Immature natural killer cell (primary cell): ENCODE measurements at places on chromosomes 3 and 15. TPM values are rescaled to one million over a fixed set of nuclear protein-coding genes. Genes with fewer than 3 reads are reported as not detected.
A peak's percentile ranks its signal among the peaks of the same experiment; 100 is the strongest.

DNA sequence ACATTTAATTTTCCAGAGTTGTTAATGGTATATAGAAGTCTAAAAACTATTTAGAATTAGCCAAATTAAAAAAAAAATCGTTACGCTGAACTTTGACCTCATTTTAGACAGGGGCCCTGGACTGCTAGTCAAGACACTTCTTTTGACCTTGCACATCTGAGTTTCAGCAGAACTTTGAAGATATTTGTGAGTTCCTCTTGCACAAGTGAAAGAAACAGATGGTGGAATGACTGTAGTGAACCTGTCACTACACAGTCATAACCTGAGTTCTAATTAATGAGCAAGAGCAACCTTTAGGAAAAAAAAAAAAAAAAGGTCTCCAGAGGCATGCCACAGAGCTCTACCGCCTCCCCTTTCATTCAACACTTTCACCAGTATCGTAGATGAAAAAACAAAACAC lies 5.3 kb downstream of the MYO5C start:
- DNase-seq: no peak

The FETUB gene
- polyA plus RNA-seq: not detected

The P2RY13 gene
- 0.50 TPM for polyA plus RNA-seq

DNA sequence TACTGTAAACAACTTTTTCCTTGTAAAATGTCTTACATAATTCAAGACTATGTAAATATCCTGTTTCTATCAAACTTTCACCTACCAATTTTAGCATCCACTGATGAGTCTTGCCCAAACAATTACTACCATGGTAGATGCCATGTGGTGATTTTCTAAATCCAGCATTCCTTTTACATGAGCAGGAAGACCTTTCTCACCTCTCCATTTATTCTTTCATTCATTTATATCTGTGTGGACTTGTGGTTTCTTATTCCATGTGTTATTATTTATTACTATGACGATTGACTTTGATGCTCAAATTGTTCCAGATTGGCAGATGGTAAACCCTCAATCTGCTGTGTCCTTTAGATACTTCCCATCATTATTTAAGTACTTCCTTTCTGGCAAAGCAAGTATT lies 62.4 kb downstream of the IFT57 start:
- DNase-seq: no peak

- DNase-seq: no peak
Measured at GRCh38 chr15:84911879-84912660, 27.6 kb downstream of the SLC28A1 start.

DNA sequence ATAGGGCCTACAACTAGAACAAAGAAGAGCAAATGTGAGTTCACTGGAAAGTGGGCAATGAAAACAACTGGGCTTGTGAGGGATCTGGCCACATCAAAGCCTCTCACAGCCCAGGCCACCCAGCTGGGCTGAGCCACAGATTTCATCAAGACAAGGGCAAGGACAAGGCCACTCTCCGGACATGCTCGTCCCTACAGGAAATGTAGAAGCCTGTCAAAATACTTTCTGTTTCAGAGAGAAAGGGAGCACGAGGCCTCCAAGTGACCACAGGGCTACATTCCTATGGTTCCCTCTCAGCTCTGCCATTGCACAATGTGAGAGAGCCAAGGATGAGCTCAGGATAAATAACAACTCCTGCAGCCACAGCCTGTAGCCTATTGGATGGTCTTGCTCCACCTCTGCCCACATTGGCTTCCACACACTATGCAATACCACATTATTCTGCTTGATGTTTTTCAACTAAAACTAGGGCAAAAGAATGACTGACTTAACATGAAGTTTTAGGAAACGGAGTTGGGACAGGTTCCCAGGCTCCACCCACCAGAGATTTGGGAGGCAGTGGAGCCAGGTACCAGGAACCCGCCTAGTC lies 12.1 kb downstream of the TBC1D2B start:
- DNase-seq: peak; percentile 30

- no peak for DNase-seq
Measured at GRCh38 chr3:142259359-142259758, 34.0 kb upstream of the GK5 start.

The PCLAF gene
- 7.6 TPM for polyA plus RNA-seq

The PCOLCE2 gene
- polyA plus RNA-seq: not detected

GRCh38 chr15:55846116-55846707 lies 103.3 kb upstream of the PRTG start:
- peak; percentile 38 for DNase-seq

DNA sequence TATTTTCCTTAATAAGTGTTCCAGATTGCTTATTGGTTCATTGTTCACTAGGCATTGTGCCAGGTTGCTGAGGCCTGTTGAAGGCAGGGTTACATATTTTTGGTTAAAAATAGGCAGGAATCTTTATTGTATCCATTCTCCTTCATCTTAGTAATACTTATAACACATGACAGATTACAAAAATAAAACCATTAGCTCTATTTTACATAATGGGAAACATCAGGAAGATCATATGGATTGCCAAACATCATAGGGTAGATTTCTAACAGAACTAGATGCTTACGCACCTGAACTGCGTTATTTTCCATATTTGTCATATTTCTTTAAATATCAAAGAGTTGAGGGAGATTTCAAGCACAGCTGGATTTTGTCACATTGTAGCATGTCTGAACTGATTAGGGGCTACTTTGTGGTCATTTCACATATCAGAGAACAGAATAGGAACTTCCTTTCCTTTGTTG lies 462.9 kb upstream of the SGO1 start:
- no peak for DNase-seq

DNA sequence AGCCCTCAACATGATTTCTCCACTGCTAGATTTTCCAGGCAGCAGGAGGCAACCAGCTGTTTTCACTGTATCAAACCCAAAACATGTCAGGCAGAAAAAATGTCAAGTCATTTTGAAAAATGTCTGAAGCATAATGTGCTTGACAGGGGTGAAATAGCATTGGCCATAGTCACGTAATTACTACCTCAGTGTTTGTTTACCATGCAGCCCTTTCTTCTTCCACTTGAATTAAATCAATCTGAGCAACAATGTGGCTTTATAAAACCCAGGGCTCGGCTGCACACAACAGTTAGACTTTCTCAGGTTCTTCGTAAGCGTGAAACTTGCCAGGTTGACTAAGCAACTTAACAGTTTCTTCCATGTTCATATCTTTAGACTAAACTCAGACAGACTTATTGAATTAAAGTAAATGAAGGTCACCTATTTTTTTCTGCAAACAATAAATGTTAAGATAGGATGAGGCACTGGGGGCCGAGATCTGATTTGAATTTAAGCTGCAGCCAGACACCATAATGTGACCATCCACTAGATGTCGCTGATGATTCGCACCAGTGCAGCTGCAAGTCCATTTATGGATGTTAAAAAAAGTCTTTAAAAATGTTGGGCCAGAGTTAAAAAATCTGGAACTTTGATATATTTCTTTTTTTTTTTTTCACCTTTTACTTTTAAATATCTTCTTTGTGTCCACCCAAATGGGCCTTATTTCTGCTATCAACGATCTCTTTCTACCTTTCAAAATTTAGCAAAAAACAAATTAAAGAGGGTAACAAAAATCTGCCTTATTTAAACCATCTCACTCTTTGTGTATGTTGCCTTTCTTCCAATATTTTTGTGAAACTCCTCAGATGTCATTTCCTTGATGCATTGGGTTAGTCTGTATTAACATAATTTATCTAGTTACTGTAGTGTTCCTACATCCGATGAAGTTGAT lies 305.9 kb downstream of the CACNA2D3 start:
- DNase-seq: no peak

DNA sequence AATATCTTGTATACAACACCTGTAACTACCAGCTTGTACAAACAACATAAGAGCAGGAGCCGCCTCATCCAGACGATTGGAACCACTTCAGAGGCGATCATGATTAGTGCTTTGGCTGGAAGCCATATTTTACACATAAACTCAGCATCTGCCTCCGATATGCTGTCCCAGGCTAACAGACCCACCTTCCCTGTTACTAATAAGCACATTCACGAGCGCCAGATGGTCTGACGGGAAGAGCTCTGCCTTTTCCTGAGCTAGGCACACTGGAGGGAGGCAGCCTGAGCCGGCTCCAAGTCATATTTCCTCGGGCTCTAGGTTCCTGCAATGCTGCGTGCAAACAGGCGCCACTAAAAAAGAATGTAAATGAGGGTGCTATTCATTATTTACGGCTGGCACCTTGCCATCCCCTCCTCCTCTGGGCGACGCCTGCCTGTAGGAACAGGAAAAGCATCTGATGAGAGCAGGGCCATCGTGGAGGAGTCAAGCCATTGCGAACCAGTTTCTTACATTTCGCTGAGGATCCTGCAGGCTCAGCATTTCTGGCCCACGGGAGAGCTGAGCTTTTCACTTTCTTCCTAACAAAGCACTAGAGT lies 98.2 kb downstream of the ANXA2 start:
- no peak for DNase-seq

- no peak for DNase-seq
Measured at GRCh38 chr3:174767853-174768382, 91.2 kb upstream of the NAALADL2 start.

GRCh38 chr3:37243820-37244748 lies 69.7 kb upstream of the LRRFIP2 start:
- DNase-seq: peak; percentile 30

The ITGA11 gene
- polyA plus RNA-seq: not detected

GRCh38 chr3:41711651-41712050 lies 250.3 kb downstream of the ULK4 start:
- no peak for DNase-seq

- DNase-seq: no peak
Measured at GRCh38 chr15:52488830-52489229, 39.9 kb downstream of the MYO5A start.

- peak; percentile 28 for DNase-seq
Measured at GRCh38 chr15:45187894-45188830, at the start of gene SHF. SHF (minus strand) TSS chr15:45187966; CDS start chr15:45187951, 15 bp downstream.

The ERICH6 gene
- 0.94 TPM for polyA plus RNA-seq

The GOLGA8T gene
- 0.16 TPM for polyA plus RNA-seq

The IL16 gene
- polyA plus RNA-seq: 147 TPM

DNA sequence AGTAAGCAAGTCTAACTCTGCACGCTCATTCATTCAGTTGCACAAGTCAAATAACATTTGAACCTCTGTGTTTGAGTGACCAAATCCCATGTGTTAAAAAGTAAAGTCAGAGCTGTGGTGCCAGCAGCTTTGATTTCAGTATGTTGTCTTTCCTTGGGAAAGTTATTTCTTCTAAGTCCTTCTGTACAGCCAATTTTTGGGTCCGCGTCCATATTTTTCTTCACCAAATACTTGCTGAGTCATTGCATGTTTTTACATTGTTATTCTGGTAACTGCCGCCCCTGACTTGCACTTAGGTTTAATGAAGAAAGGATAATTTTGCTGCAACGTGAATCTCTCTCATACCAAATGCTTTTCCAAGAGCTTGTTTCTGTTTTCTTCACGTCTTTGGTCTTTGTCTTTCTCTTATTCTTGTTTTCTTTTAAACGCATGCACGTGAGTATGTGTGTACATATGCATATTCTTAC lies 56.7 kb downstream of the PLS1 start:
- no peak for DNase-seq

DNA sequence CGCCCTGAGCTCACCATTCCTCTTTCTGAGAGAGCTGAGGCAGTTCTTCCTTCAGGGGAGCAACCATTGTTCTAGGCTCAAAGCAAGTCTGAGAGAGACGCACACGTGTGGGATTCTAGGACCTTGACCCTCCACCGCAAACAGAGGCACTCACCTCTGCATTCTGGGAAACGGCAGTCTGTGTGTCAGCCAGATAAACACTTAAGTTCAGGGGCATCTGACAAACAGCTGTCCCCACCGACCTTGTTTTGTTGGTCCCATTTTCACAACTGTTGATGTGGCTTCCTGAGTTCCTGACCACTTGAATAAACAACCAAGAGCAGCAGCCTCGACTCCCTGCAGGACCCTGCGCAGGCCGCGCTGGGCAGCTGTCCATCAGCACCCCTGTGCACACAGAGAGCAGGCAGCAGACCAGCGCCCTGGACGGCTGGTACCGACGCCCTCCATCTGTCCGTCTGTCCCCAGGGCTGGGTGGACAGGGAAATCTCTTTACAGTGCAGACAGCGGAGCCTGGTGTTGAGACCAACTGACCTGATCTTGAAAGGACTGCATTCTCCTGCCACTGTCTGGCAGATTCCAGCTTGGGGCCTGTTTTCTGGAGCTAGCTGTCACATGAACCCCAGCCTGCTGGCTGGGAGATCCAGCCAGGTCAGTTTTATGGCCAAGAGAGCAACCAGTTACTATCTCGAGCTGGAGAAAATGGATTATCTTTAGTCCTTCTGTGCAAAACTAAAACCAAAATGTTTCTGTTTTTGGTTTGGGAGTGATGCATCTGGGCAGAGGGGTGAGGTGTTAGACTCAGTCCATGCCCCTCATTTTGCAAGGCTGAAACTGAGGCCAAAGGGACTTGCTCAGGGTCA lies 64.2 kb downstream of the FAM43A start:
- peak; percentile 25 for DNase-seq

The DGKG gene
- polyA plus RNA-seq: 0.07 TPM

The PLSCR2 gene
- polyA plus RNA-seq: not detected

DNA sequence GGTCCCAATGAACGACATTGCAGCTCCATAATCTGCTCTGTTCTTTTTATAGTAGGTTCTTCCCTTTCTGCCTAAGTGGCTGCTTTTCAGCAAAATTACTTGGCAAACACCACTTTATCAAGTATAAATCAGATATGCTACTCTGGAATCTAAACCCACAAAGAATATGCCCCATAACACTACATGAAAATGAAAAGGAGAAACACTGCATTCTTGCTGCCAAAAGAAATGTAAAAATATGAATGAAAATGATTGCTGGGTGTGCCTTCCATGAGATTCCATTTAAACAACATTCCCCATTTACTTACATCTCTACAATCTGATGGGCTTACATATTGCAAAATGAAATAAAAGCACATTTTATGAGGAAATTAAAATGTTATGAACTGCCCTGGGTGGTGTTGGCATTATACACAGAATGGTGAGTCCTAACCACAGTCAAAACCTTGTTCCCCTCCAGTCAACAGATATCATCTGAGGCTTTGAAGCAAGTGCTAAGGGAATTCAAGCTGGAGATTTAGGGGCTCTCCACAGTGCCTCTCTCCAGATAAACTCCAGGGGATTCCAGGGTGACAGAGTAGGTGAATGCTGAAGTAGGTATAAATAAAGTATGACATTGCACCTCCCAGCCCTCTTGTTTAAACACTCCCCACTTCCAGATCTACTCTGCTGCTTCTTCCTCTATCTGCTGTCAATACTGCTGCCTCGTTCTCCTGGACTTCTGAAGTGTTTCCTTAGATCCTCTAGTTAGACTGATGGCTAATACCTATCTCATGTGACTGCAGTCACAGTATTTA lies 136.5 kb downstream of the RORA start:
- no peak for DNase-seq

GRCh38 chr15:101315736-101316135 lies 20.7 kb upstream of the SNRPA1 start:
- DNase-seq: no peak

DNA sequence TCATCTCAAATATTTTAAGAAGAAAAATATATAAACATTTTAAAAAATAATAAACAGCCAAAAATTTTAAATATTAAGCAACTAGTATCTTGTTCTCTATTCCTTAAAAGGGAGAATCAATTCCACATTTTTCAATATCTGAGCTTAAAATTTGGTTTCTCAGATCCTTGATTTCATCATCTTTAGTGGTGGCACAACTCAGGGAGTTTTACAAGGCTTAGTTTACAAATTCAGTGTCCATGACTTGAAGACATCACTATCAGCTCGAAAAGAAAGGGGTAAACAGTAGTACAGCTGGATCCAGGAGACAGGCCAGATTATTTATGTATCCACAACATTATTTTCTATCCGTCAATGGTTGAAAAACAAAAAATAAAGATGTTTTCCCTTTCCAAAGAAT lies 11.6 kb downstream of the IGF2BP2 start:
- DNase-seq: no peak
